ENCODE measurements at places on chromosomes 2 and 18.
A peak's percentile ranks its signal among the peaks of the same experiment; 100 is the strongest.

GRCh38 chr2:159129824-159130223 is 156.7 kb downstream of the WDSUB1 start:
- ATAC-seq = no peak
- no peaks in the 10 kb centered on the region for H3K27me3 ChIP-seq
- H3K27ac ChIP-seq = no peak overlapping the region
- H3K36me3 ChIP-seq = no peaks in the 10 kb centered on the region

- ATAC-seq = peak; percentile 69
- peaks cover 34% of the 10 kb centered on the region for H3K27me3 ChIP-seq
- H3K36me3 ChIP-seq = no peaks in the 10 kb centered on the region
- H3K27ac ChIP-seq = no peak overlapping the region
- H3K4me1 ChIP-seq = peaks cover 6% of the 10 kb centered on the region
Observed at GRCh38 chr2:118202707-118203303, 114.5 kb downstream of the INSIG2 start.

DNA sequence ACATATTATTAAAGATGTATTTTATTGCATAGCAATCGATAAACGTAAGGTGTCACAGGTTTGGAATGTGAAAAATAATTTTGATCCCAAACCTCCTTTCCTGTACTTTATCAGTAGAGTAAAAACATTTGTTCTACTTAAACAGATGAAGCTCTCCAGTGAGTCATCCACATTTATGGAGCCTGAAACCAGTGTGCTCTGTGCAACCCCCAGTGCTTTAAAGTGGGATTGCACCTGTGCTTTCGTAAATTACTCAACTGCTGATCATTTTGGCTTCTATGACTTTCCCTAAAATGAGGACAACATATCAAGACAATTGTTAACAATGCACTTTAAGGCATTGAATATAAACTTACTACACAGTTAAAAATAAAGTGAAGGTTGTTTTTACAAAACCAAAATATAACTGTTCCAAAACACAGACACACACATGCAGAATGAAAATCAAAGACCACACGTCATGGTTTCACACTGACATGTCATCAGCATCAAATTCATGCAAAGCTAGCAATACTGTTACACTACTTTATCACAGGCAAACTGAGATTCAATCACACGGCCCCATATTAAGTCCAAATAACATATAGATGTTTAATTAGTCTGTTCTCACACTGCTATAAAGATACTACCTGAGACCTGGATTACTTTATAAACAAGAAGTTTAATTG is 9.7 kb downstream of the TMEM18 start:
- H3K36me3 ChIP-seq = peaks cover 85% of the 10 kb centered on the region

GRCh38 chr2:134838143-134838620 is at the start of gene ACMSD:
Gene ACMSD (plus strand): TSS chr2:134838616. CDS start chr2:134838683, 67 bp downstream.
- ATAC-seq = no peak
- H3K4me3 ChIP-seq = no peak within 1 kb of the TSS
- H3K27ac ChIP-seq = no peak within 1 kb of the TSS
- H3K36me3 ChIP-seq = no peaks in the 10 kb centered on the region
- no peaks in the 10 kb centered on the region for H3K4me1 ChIP-seq

DNA sequence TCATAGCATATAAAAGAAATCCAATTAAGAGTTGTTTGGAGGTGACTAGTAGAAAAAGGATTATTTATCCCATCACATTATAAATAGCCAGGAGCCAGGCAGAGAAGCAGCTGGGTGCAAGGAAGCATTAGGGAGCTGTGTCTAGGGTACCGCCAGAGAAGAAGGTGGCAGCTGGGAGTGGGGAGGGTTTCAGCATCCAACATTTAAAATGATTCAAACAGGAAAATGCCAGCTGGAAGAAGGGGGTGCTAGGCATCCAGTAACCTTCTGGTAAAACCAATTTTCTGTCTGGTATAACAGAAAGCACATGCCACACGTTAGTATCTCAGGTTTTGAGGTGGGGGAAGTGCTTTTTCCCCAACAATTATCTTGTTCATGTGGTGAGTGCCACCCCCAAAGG is 452.4 kb downstream of the ZEB2 start:
- H3K4me3 ChIP-seq = no peak overlapping the region
- no peak for ATAC-seq
- H3K36me3 ChIP-seq = peaks cover 17% of the 10 kb centered on the region
- H3K27me3 ChIP-seq = no peaks in the 10 kb centered on the region

All from stimulated activated memory B cell treated with anti-CD40 and anti-IgM and Interleukin-4, amounts not matched to agents 10 μg/mL and 1 μg/mL and 100 μg/mL, for 72 hours (primary cell).